Urinary bladder (tissue), 4 donors: ENCODE measurements at places on chromosomes 16 and 17. TPM values are rescaled to one million over a fixed set of nuclear protein-coding genes. Genes with fewer than 3 reads are reported as not detected.

IL32 gene
- 28.0 TPM for polyA plus RNA-seq

CCL22 gene
- polyA plus RNA-seq: 0.10 TPM

DNA sequence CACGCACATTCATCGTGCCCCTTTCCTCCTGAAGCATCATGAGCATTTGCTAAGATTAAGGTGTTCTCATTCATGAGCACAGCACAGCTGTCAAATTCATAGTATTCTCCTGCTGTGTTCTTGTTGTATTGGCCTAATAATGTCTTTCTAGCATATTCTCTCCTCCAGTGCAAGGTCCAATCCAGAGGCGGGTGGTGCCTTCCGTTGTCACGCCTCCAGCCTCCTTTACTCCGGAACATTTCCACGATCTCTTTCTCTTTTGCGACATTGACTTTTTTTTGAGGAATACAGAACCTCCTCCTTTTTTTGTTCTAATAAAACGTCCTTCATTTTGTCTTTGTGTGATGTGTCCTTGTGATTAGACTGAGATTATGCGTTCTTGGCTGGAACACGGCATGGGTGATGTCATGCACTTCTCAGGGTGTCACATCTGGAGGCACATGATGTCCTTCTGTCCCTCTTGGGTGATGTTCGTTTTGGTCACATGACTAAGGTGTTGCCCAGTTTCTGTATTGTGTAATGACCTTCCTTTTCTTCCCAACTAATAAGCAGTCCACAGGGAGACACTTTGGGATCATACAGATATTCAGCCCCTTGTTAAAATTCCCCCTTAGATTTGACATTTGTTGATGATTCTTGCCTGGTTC is 66.3 kb downstream of the CLEC16A start:
- DNase-seq: no peak

DNA sequence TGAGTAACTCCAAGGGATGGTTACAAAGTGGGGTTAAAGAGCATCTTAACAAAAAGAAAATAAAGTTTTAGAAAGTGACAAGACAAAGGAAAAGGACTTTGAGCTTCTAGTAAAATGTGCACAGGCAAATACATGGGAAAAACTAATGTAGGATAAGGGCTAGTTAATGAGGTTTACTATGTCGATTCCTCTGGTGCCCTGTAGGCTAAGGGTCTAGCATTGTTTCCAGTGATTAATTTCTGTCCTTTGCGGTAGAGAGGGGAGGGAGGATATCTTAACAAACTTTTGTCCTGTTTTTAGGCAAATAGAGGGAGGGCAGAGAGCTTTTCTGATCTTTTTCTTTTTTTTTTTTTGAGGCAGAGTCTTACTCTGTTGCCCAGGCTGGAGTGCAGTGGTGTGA is 96.6 kb upstream of the SIAH1 start:
- DNase-seq: no peak

GRCh38 chr17:4090898-4091297 is 51.9 kb downstream of the ZZEF1 start:
- DNase-seq: no peak

DNA sequence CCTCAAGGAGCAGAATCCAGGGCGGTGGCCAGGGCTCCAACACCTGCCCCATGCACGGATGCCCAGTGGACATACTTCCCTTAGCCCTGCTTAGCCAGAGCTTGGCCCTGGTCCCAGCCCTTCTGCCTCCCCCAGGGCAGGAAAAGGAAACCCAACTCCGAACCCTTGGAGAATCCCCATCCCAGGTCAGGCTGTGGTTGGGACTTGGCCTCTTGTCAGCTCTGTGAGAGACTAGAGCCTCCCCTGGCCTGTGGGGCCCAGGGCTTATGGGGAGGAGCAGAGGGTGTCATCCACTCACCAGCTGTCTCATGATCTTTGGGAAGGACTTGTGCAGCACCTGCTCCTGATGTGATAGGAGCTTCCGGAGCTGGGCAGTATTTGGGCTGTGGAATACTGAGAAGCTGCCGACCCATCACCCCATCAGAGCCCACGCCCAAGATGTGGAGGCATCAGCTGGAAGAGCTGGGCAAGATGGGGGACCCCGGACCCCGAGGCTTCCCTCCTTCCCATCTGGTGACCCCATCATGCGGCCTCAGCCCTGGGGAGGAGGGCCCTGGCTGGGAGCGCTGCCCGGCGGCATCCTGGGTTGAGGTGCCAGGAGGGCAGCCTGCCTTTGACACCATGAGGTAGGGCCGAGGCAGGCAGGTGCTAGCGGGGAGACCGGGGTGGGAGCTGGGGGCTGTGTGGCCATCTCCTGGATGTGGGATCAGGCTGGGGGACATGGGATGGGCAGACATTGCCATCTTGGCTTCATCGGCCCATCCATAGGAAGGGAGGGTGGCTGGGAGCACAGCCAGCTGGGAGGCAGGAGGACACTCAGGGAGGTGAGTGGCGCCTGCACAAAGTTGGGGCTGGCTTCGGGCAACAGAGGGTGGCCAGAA is 45.1 kb downstream of the TNFRSF13B start:
- no peak for DNase-seq

DNA sequence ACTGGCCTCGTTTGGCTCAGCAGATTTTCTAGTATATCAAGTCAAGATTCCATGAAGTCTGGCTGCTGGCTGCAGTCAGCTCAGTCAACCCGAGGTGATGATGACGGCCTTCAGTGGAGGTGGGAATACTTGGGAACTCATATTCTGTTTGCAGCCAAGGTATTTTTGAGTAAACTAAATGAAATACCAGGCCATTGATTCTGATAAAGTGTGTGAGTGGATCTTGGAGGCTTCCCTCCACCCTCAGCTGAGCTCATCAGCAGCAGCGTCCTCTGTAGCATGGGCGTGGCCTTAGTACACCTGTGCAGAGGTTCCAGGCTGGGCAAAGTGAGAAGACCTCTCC is 22.0 kb upstream of the TACO1 start:
- no peak for DNase-seq
